ENCODE measurements at places on chromosomes 12 and 14. TPM values are rescaled to one million over a fixed set of nuclear protein-coding genes. Genes with fewer than 3 reads are reported as not detected.

DNA sequence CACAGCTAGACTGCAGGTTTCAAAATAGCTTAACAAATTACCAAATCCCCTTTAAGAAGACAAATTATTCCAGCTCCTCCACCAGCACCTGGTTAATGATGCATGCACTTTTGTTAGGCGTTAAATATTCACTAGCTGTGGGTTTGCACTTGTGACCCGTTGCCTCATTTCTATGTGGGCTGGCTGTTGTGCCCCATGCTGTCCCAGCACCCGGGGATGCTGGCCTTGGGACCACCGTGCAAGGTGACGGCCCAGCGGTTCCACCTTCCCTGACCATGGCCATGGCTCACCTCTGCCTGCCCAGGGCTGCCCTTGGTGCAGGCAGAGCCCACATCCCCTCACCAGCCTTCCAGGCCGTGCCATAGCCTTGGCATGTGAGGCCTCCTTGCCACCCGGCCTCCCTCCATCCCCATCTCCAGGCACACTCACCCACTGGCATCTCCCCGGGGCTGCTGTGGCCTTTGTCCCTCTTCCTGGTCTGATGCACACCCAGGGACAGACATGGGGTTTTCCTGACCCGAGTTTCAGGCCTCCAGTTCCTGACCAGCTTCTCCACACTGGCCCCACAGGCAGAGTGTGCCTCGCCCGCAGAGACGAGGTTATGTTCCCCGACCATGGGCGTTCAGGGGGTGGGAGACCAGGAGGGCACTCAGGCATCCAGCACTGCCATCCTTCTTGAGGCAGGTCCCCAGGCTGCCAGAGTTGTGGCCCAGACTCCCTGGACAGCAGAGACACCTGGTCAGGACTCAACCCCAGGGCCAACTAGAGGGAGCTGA, 20.3 kb upstream of the C14orf180 start:
- peaks cover 24% of the 10 kb centered on the region for H3K27me3 ChIP-seq
- H3K36me3 ChIP-seq = no peaks in the 10 kb centered on the region
- H3K27ac ChIP-seq = no peak overlapping the region
- H3K4me3 ChIP-seq = no peak overlapping the region
- H3K4me1 ChIP-seq = no peaks in the 10 kb centered on the region

- H3K27me3 ChIP-seq = no peaks in the 10 kb centered on the region
- no peak overlapping the region for H3K27ac ChIP-seq
- peaks cover 17% of the 10 kb centered on the region for H3K4me1 ChIP-seq
- no peak overlapping the region for H3K4me3 ChIP-seq
- no peak for DNase-seq
Measured at GRCh38 chr14:65206078-65206447, 103.7 kb upstream of the MAX start.

OR10A7 gene
- total RNA-seq = not detected

PRB2 gene
- not detected for total RNA-seq

DNA sequence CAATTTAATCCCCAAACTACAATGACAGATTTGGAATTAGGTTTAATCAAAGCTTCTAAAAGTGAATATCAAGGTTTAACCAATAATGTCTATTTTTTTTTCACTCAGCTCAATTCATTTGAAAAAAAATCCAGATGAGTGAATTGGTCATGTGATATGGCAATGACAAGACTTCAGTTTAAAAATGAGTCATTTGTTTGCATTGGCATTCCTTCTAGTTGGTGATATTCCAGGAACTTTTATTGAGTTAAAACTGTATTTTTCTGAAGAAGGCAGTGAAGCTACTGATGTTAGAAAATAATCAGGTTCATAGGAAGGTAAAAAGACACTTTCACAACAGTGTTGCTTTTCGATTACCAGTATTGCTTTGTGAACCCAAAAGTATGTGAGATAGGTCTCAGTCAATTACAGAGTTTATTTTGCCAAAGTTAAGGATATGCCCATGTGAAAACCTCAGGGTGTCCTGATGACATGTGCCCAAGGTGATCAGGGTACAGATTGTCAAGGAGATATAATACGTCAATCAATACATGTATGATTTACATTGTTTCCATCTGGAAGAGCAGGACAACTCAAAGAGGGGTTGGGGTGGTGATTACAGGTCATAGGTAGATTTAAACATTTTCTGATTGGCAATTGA, 1214.9 kb downstream of the GALC start:
- H3K27ac ChIP-seq = no peak overlapping the region
- peaks cover 11% of the 10 kb centered on the region for H3K4me1 ChIP-seq
- H3K4me3 ChIP-seq = no peak overlapping the region
- no peak for DNase-seq
